IPS DF 6.9 (cell line): ENCODE measurements at places on chromosomes 1 and 21.

DNA sequence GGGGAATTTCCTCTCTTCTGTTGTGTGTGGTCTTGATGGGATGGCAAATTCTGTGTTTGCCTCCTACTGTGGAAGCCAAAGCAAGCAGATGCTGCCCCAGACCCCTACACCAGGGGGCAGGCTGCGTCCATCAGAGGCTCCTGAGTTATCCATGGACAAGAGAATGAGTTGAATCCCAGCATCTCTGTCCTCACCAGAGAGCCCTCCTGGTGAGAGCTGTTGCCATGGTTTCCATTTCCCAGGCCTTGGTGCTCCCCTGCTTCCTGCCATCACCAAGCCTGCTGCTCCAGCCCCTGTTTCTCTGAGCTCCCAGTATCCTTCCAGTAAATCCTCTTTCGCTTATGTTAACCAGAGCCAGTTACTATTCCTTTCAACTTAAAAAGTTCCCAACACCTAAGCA lies 20.4 kb upstream of the GNG12 start:
- no peaks in the 10 kb centered on the region for H3K27me3 ChIP-seq
- peak; percentile 95 for DNase-seq
- H3K27ac ChIP-seq, result no peak overlapping the region
- no peaks in the 10 kb centered on the region for H3K36me3 ChIP-seq
- no peak overlapping the region for H3K4me3 ChIP-seq

DNA sequence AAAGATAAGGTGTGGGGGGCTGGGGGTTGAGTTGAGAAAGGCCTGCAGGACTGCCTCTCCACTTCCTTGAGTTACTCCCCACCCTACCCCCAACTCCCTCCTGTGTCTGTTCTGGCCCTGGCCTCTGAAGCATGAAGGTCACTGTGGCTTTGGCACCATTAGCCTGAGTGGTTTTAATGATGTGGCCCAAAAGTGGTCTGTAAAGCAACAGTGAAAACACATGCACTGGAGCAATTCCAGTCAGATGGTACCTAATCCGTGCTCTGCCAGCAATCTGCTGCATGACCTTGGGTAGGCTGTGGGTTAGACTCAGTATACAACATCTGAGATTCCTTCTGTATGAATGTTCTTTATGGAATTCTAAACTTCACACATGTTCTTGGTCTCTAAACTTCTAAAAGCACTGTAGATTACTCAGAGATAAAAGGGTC lies 86.5 kb upstream of the ATP1A1 start:
- DNase-seq, result no peak
- no peak overlapping the region for H3K27ac ChIP-seq
- no peaks in the 10 kb centered on the region; the same call in 1 of the 2 replicates for H3K4me1 ChIP-seq
- no peak overlapping the region for H3K4me3 ChIP-seq
- no peaks in the 10 kb centered on the region for H3K36me3 ChIP-seq

- H3K36me3 ChIP-seq, result no peaks in the 10 kb centered on the region
- H3K27ac ChIP-seq, result no peak overlapping the region
- no peak for DNase-seq
- H3K4me1 ChIP-seq, result no peaks in the 10 kb centered on the region
- no peaks in the 10 kb centered on the region for H3K27me3 ChIP-seq
These were observed 18.8 kb downstream of the NEK7 start for GRCh38 chr1:198175423-198176170.

GRCh38 chr1:234901491-234902049 lies 227.1 kb downstream of the TOMM20 start:
- H3K27me3 ChIP-seq, result no peaks in the 10 kb centered on the region
- no peaks in the 10 kb centered on the region for H3K36me3 ChIP-seq
- H3K4me1 ChIP-seq, result peaks cover 5% of the 10 kb centered on the region
- DNase-seq, result no peak
- H3K4me3 ChIP-seq, result no peak overlapping the region

- H3K4me1 ChIP-seq, result no peaks in the 10 kb centered on the region
- H3K27me3 ChIP-seq, result no peaks in the 10 kb centered on the region
- DNase-seq, result no peak
- H3K4me3 ChIP-seq, result no peak overlapping the region
- H3K36me3 ChIP-seq, result no peaks in the 10 kb centered on the region
These were observed 30.4 kb upstream of the ARHGEF16 start for GRCh38 chr1:3423896-3424611.

GRCh38 chr1:44040846-44041245 lies 9.6 kb upstream of the SLC6A9 start:
- H3K36me3 ChIP-seq, result no peaks in the 10 kb centered on the region
- H3K4me1 ChIP-seq, result 0 out of 2 replicates have a peak, but pooled peaks cover 2% of the 10 kb centered on the region
- no peak for DNase-seq
- H3K4me3 ChIP-seq, result no peak overlapping the region

- no peaks in the 10 kb centered on the region for H3K27me3 ChIP-seq
- no peaks in the 10 kb centered on the region for H3K4me1 ChIP-seq
- no peak for DNase-seq
- H3K36me3 ChIP-seq, result no peaks in the 10 kb centered on the region
- no peak overlapping the region for H3K4me3 ChIP-seq
These were observed 103.9 kb downstream of the DPYD start for GRCh38 chr1:97816927-97817326.

DNA sequence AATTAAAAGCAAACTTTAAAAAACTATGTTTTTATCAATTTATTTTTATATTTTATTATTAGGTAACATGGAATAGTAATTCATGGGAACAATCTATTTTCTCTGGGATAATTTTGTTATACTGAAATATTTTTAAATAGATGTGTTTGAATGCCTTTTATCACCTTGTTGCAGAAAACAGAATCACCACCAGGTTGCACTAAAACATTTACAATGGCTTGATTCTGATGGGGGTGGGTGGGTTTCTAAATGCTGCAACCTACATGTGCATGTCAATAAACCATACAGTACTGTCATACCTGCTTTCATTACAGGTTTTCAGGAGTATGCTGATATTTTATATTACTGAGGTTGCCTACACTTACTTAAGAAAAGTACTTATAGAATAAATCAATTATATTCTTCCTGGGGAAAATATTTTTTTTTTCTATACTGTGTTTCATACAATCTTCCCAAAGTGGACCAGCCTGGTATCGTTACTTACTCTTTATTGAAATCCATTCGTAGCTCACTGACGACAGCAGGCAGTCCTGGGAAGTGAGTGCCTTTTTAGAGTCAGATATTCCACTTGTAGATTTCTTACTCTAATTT lies 132.8 kb downstream of the PTPRC start:
- no peaks in the 10 kb centered on the region for H3K27me3 ChIP-seq
- no peak overlapping the region for H3K27ac ChIP-seq
- H3K36me3 ChIP-seq, result no peaks in the 10 kb centered on the region
- peaks cover 1% of the 10 kb centered on the region; the same call in 1 of the 2 replicates for H3K4me1 ChIP-seq

- H3K36me3 ChIP-seq, result no peaks in the 10 kb centered on the region
- H3K4me1 ChIP-seq, result no peaks in the 10 kb centered on the region
- no peak overlapping the region for H3K27ac ChIP-seq
- no peak for DNase-seq
These were observed 20.3 kb downstream of the RXRG start for GRCh38 chr1:165424454-165425216.

DNA sequence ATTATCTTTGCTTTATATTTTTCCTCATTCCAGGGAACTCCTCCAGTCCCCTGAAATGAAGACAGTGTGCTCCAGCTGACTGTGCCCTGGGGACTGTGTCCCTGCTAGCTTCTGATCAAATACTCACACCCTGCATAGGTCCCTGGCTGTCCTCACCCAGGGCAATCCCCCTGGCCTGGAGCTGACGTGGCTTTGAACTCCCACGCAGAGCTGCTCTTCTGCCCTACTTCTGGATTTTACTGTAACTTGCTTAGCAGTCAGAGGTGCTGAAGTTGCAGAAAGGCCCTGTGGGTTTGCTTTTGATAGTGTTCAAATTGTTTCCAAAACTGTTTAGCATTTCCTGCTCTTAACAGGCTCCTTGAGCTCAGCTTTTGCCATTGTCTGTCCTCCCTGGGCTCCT lies 186.5 kb downstream of the FASLG start:
- no peak overlapping the region for H3K4me3 ChIP-seq
- DNase-seq, result no peak
- no peak overlapping the region for H3K27ac ChIP-seq
- H3K4me1 ChIP-seq, result peaks cover 2% of the 10 kb centered on the region; the same call in 1 of the 2 replicates
- no peaks in the 10 kb centered on the region for H3K36me3 ChIP-seq
- H3K27me3 ChIP-seq, result no peaks in the 10 kb centered on the region

GRCh38 chr1:30787266-30787665 lies 29.7 kb upstream of the LAPTM5 start:
- H3K27me3 ChIP-seq, result no peaks in the 10 kb centered on the region
- no peaks in the 10 kb centered on the region for H3K36me3 ChIP-seq
- H3K27ac ChIP-seq, result no peak overlapping the region
- no peak for DNase-seq
- H3K4me3 ChIP-seq, result no peak overlapping the region

GRCh38 chr1:14954210-14954609 lies 199.3 kb upstream of the TMEM51 start:
- H3K4me1 ChIP-seq, result peaks cover 6% of the 10 kb centered on the region; the same call in 1 of the 2 replicates
- H3K36me3 ChIP-seq, result no peaks in the 10 kb centered on the region
- H3K27ac ChIP-seq, result no peak overlapping the region
- H3K27me3 ChIP-seq, result no peaks in the 10 kb centered on the region

DNA sequence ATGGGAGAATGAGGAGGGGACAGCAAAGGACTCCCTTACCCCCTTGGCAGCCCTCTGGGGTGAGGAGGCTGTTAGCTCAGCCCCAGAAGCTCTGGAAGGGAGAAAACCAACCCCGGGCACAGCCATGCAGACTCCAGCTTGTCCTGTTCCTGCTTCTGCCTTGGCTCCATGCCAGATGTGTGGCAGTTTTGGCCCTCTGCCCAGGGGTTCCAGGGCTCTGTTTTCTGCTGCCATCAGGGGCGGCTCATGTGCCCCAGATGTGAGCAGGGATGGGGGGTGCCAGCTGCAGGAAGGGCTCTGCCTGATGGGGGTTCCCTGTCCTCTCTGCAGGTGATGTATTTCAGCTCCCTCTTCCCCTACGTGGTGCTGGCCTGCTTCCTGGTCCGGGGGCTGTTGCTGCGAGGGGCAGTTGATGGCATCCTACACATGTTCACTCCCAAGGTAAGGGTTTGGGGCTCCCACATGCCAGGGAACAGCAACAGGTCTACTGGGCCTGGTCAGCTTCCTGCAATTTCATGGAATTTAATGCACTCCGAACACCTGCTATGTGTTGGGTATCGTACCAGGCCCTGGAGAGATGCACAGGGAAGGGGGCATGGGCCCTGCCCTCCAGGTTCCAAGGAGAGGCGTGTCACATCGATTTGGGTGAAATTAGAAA lies 26.1 kb downstream of the SLC6A17 start:
- H3K27me3 ChIP-seq, result no peaks in the 10 kb centered on the region
- H3K36me3 ChIP-seq, result no peaks in the 10 kb centered on the region
- no peak overlapping the region for H3K4me3 ChIP-seq
- no peak for DNase-seq

DNA sequence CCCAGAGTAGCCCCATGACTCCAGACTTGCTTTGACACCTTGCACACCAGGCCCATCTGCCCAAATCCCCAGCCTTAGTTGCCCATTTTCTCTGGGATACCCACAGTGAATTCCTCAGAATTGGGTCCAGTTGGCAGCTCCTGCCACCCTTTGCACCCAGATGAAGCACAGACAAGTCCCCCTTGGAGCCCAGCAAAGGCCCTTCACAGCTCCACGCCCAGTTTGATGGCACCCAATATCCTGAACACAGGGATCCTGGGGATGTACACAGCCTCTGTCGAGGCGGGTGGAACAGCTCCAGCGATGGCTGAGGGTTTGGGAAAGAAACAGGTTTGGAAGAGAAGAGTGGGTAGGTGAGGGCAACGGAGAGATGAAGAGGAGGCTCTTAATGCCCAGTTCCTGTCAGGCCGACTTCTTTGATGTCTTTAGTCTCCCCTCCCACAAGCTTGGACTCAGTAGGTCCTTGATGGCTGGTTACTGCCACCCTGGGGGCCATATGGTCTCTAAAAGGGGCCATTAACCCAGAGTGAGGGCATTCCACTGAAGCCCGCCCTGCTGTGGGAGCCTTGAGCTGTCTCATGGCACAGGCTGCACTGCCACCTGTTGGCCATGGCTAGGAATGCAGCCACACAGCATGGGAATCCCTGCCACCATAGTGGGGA lies 21.7 kb downstream of the TMEM53 start:
- no peak overlapping the region for H3K4me3 ChIP-seq
- no peaks in the 10 kb centered on the region; the same call in 1 of the 2 replicates for H3K4me1 ChIP-seq
- peak; percentile 85 for DNase-seq
- no peak overlapping the region for H3K27ac ChIP-seq
- no peaks in the 10 kb centered on the region for H3K27me3 ChIP-seq

GRCh38 chr1:213135572-213135971 lies 84.5 kb downstream of the RPS6KC1 start:
- DNase-seq, result no peak
- H3K4me1 ChIP-seq, result no peaks in the 10 kb centered on the region
- no peaks in the 10 kb centered on the region for H3K36me3 ChIP-seq
- no peaks in the 10 kb centered on the region for H3K27me3 ChIP-seq
- H3K27ac ChIP-seq, result no peak overlapping the region

DNA sequence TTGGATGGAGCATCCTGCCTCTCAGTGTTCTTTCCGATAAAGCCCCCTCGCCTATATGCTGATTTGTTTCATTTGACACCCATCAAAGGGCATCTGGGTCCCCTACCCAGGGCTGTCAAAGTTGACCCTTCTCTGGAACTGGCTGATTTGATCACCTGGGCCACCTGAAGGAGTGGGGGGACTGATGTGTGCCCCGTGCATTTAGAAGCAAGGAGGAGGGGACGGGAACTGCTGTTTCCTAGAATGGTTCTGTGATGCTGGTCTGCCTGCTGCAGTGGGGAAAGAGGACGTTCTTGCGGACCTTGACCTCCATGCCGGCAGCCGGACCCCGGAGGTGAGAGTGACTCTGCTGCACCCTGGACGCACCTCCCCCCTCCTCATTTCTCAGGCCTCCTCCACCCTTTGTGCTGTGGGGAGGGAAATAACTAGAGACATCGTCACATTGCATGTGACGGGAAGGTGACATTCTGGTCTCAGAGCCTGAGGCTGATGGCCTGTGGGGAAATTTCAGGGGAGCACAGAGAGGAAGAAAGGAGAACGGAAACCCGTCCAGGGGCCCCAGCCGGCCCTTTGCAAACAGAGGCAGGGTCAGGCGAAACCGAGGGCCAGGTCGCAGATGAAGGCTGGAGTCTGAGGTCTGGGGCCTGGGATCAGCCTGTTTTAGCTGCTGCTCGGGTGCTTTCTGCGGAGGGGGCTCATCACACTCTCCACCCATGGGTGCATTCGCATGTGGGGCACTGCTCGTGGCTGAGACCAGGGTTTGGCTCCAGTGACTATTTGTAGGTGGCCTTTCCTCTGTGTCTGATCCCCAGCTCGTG lies 25.7 kb downstream of the CRYAA start:
- no peaks in the 10 kb centered on the region for H3K36me3 ChIP-seq
- no peak overlapping the region for H3K27ac ChIP-seq
